Adipocyte (in vitro differentiated cells): ENCODE measurements at places on chromosomes 3 and 15.

- DNase-seq, result no peak
Measured at GRCh38 chr3:182226995-182227394, 515.3 kb downstream of the SOX2 start.

DNA sequence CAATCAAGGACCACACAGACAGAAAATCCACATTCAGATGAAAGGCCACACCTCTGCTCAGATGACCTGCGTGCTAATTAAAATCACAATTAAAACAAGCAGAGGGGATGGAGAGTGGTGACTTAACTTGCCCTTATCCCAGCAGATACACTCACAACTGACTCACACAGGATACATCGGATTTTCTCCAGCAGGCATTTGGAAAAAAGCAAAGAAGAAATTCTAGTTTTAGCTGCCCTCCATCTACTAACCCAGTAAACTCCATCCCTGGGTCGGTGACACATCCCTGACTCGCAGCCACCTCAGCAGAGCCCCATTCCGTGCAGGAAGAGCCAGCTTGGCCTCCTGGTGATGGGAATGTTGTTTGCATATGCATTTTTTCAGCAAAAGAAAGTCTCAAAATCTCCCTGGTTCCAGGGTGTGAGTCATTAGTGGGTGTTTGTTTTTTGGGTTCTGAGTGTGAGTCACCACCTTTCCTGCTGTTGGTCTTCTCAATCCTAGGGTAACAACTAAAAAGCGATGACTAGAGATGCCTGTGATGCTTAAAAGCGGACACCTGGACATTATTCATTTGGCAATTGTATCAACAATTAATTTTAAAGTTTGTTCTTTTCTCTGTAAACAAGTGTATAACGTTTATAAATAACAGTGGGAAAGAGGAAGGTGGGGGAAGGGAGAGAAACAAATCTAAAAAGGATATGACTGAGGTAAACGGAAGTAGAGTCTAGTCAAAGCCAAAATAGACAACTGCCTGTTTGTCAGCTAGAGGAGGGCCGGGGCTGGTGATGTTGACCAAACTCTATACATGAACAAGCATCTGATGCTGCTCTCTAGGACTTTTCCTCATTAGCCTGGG is 49.8 kb upstream of the SLC4A7 start:
- peak; percentile 95 for DNase-seq

GRCh38 chr15:99399061-99399460 is 147.8 kb downstream of the LRRC28 start:
- DNase-seq, result no peak

DNA sequence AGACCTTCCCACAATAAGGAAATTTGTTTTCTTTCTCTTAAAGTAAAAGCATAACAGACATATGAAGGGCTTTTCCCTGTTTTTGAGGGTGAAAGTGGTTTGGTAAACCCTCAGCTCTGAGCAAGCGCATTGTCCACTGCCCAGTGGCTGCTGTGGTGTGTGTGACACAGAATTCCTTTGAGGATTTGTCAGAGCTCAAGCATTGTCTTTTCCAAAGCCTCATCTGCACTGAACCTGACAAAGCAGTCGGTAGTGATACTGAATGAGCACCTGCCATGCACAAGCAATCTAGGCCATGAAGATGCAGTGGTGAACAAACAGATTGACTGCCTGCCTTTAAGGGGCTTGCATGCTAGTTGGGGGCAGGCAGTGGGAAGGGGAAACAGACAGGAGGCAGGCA is 128.3 kb downstream of the PLCL2 start:
- no peak for DNase-seq
